ENCODE measurements at places on chromosomes 5 and 9.

DNA sequence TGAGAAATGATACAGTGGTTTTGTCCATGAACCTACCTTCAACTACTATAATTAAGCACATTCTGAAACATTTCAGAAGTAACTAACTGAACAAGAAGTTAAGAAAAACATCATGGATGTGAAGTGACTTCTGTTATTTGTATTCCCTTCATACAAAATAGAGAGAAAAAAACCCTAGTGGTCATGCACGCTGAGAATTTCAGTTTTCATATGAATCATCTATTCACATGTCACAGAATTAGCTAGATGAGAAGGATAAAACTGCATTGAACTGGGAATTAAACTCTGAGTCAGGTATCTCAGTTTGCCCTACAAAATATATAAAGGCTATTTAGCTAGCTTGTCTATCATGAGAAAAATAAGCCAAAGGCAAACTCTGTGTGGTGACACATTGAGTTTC is 451.8 kb upstream of the FTMT start:
- no peak for DNase-seq

GRCh38 chr5:88746438-88746882 is 136.5 kb downstream of the MEF2C start:
- DNase-seq: no peak

- no peak for DNase-seq
Measured at GRCh38 chr9:18023332-18023731, 444.5 kb downstream of the SH3GL2 start.

DNA sequence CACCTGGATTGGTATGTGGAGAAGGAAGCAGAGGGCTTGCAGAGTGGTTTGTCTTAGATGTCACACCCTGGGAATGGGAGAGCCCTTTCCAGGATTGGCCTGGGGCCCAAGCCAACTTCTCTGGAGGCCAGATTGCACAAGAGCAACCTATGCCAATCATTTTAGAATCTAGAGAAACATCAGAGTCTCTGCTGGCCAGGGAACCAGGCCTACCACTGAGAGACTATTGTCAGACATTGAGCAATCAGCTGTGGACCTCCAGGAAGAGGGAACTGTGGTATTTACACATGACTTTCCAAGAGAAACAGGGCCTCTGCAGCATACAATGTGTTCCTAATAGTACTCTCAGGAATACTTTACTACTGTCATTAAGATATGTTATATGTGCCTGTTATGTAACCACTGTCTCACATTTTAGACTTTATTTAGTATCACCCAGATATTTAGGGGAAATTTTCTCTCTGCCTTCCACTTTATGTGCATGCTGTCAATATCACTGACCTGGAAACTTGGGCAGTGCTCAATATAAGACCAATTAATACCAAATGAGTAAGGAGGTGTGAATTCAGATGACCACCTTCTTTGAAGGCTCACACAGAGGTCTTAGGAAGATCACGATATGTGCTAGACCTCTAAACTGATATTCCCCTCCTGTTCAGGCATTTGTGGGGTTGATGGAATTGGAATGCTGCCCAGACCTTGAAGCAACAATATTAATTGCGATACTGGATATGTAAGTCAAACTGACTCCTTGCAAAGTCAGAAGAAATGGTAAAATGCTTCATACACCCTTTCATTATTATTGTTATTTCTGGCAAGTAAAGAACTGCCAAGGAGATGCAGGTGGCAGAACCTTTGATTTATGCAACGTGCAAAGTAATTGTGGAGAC is 20.5 kb upstream of the CCL28 start:
- no peak for DNase-seq

DNA sequence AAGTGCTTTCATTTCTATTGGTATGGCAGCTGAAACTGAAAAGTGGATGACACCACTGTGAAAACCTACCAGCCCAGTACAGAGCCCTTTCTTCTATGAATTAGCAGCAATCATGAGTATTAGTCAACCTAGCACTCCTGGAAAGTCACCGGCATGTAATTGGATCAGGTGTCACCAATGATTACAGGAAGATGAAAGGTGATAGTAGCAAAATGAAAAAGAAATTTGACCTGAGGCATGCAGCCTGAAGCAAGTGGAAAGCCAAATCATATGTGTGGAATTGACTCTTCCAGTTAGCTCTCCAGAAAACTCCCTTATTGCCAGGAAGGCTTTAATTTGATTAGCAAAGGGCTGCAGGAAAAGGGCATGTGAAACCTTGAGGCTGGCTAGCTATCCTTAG is 81.2 kb upstream of the NAA35 start:
- DNase-seq: no peak

GRCh38 chr9:87269296-87270176 is 228.1 kb upstream of the DAPK1 start:
- no peak for DNase-seq

All from left kidney (tissue), 8 donors.